Hippocampal formation (tissue), 2 donors: ENCODE measurements at places on chromosomes 3 and 15.

GRCh38 chr15:65077291-65077980 lies 890 bp downstream of the KBTBD13 start:
- no peak for DNase-seq

DNA sequence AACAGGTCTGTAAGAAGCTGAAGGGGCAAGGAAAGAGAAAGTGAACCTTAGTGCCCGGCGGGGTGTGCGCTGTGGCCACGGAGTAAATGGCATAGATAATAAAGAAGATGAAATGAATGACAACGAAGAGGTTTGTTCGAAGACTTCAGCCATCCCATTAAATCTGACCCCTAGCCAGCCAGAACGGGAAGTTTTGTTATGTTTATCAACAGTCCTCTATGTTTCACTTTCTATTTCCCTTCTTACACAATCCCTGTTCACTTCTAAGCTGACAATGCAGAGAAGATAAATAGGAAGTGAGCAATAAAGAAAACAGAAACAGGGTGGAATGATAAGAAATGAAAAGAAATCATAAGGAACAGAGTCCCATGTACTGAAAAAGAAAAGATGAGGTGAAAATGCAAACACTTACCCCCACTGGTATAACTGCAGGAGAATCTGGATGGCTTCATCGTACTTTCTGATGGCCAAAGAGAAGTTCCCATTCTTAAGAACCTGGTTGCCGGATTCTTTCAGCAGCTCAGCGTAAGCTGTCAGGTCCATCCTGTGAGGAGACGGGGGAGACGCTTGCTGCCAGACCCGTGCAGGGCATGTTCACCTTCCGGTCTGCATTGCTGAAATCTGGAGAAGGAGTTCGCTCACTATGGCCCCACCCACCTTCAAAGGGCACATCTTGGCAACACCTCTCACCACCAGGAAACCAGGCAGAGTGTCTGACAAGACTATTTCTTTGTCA lies 36.8 kb downstream of the TRANK1 start:
- no peak for DNase-seq

- no peak for DNase-seq
Measured at GRCh38 chr3:112046599-112046998, 12.1 kb downstream of the TMPRSS7 start.

DNA sequence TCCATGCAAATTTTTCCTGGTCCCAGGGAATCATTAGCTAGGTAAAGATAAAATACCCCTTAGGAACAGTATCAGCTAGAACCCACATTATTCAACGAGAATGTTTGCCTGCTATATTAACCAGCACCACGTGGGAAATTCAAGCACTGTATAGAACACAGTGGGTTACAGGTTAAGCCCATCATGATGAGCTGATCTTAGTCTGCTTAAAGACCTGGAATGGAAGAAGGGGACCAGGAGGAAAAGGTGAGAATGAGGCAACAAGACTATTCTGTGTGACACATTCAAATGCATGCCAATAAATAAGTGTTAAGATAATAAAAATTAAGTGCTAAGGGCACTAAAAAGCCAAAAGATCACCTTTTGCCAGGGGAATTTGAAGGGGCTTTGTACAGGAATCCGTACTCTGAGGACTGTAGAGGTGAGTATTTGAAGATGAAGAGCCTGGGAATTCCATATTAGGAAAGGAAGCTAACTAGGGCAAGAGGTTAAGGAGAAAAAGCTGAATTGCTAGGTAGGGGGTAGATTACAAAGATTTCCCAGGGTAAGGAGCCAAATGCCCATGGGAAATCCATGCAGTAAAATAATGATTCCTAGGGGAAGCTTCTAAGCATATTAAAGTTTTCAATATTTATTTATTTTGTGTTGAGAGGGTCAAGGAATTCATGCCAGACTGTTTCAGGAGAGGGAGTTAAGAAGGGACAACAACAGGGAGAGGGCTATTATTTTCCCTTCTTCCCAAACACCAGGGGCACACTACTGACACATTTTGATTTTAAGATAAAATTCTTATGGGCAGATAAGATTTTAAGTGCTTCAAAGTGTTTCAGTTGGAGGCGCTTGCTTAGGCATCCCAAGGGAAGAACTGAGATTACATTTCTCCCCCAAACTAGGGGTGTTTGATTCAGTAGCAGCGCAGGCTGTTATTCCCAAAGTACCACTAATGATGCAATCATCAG lies 2.3 kb upstream of the MED12L start:
- no peak for DNase-seq

DNA sequence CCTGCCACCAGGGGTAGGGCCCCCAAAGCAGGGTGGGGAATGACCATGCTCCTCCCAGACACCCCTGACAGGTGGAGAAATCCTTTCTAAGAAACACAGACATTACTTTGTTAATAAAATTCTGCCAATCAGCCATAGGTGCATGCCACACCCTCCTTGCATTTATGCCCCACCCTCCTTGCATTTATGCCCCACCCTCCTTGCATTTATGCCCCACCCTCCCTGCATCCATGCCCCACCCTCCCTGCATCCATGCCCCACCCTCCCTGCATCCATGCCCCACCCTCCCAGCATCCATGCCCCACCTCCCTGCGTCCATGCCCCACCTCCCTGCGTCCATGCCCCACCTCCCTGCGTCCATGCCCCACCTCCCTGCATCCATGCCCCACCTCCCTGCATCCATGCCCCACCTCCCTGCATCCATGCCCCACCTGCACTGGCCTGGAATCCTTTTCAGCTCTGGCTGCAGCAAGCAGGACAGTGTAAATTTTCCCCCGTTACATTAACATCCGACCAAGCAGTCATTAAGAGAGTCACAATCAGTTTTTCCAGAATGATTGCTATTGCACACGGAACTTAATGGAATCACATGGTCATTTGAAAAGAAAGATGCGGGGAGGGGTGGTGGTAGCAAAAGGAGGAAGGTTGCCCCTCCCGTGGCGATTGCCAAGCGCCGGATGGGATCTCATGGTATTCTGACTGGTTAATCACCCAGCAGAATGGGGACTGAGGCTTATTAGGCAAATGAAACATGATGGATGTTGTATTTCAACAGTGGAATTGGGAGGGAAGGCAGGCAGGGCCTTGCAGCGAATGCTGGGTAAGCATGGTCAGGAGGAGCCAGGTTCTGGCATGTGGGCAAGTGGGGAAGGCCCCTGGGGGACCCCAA lies 91.2 kb downstream of the TLE3 start:
- DNase-seq, result no peak

DNA sequence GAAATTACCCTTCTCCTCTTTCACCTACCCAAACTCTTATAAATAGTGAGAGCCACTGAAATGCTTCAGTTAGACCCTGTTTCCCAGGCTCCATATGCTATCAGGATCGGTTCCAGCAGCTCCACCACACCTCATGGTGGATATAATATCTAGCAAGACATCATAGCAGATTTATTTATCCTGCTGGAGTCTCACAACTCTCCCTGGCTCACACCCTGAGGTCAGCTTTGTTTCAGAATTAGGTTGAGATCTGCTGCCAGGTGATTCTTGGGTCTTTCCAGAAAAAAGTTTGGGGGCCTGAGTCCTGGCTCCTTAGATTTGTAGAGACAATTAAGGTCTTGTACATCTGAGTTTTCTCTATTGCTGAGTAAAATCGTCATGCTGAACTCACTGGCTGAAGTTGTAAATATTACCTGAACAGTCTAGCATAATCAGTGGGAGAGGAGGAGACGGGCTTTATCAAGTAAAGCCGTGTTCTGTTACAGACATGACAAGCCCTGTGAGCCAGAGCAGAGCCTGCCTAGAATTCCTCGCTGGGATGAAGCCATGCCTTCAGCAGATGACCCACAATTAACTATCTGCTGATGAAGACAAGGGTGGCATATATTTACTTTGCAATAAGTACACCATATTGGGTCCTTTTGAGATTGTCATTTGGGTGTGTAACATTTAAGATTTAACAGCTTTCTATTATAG lies 131.6 kb downstream of the STAC start:
- DNase-seq, result no peak

GRCh38 chr3:99647081-99647480 lies 8.7 kb downstream of the COL8A1 start:
- no peak for DNase-seq

DNA sequence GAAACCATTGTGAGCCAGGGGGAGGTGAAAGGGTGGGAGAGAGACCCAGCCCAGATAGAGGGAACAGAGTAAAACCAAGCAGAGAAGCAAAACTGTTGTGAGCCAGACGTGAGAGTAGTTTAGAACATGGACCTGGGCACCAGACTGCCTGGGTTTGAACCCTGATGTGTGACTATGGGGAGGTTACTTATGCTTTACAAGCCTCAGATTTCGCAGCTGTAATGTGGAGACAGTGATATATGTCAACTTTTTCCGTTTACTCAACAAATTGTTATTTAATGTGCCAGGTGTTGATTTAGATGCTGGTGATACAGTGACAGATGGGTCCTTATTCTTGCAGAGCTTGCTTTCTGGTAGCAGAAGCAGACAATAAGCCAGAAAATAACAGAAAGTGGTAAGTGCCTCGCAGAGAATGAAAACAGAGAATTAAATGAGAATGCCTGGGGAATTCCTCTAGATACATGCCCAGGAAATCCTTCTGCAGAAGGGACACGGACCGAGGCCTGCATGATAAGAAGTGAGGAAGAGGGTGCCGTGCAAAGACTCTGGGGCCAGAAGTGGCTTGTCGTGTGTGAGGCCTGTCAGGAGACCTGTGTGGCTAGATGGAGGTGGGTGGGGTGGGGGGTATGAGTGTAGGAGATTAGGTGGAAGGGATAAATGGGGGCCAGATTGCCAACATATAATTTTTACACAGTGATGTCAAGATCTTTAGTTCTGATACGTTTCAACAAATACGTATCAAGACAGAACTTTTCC lies 15.0 kb downstream of the KAT2B start:
- peak; percentile 31 for DNase-seq

DNA sequence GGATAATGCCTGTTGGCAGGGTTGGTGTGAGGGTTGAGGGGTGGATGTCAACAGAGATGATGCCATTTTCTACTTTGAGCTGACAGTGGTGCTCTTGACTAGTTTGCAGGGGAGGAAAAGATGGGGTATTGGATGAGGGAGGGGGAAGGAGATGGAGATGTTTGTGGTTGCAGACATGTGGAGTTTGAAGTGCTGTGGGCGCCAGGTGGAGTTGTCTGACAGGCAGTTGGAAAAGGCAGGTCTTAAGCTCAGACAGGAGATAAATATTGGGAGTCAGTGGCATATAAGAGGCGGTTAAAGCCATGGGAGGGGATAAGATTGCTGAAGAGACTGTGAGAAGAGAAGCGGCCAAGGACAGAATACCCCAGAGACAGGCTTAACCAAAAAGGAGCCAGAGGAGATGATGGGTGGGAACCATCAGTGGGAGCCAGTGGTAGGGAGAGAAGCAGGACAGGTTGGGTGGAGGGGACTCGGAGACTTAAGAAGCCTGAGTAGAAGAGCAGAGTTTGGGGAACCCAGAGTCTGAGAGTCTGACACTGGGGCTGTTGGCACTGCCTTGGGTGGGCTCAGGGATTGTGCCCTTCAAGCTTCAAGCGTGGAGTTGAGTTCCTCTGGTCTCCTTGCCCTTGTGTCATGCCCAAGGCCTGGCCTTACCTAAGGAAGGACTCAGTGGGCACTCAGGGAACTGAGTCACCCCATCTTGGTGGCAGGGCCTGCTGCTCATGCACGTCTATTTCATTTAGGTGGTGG lies 13.9 kb downstream of the COPG1 start:
- no peak for DNase-seq

DNA sequence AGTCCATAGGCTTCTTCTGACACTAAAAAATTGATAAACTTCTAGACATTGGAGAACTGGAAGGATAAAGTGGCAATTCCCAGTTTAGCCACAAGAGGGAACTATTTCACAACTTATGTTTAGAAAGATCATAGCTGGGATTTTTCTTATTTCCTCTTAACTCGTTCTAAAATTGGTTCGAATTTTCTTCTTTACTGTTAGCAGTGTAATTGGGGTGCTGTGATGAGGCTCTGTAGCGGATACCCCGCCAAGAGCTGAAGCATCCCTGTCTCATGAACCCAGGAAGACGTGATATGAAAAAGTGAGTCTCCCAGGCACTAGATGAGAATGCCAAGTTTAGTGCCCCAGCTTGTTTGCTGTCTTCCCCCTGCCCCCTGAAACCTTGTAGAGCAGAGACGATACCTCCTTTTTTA lies 85.1 kb downstream of the PDCD6IP start:
- no peak for DNase-seq

- DNase-seq, result no peak
Measured at GRCh38 chr3:120203016-120203415, 82.0 kb downstream of the GPR156 start.

DNA sequence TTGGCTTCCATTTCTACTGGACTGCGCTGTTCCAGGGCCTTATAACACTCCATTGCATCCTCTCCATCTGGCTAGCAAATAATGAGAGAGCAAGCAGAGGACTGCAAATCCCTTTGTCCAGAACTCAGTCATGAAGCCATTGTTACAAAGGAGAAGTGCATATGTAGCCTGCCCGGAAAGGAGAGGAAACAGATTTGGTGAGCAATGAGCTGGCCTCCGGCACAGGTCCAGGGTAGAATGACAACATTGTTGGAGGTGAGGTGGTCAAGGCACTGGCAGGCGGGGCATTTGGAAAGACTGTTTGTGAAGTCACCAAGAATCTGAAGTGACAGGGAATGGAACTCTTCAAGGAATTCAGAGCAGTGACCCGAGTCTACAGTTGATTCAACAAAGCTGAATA lies 25.0 kb upstream of the ATP1B3 start:
- DNase-seq, result no peak

- no peak for DNase-seq
Measured at GRCh38 chr15:77854980-77855379, 222.3 kb upstream of the LINGO1 start.

DNA sequence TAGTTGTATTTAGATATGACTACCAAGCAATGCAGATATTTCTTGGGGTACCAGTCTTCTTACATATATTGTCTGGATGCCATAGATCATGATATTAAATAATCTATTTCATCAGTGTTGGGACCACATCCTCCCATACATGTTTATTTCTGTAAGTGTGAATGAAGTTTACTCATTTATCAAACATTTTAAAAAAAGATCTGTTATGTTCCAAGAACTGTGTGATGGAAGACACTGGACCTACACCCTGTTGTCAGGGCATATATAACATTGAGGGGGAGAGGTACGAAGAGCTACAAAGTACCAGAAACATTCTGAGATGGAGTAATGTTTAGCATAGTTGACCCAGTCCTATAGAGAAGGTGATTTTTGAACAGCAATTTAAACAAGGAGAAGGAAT lies 26.6 kb downstream of the MBNL1 start:
- DNase-seq, result no peak

DNA sequence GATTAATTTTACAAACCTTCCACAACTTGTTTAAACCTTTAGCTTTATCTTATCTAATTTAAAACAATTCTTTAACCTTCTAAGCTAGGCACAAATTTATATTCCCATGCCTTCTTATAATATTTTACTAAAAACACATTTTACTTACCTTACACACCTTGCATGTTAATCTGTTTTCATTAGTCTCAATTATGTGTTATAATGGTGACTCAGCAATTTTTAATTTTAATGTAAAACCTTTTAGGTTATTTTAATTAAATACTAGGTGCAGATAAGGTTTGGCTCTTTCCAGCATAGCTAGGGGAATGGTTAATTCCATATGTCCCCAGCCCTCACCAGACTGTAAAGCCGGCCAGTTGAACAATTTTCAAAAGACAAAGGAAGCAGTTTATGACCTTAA lies 264.6 kb upstream of the SGO1 start:
- no peak for DNase-seq

GRCh38 chr3:121834157-121834670 lies 646 bp downstream of the IQCB1 start:
- peak; percentile 8 for DNase-seq
